ENCODE measurements at places on chromosomes 4 and X.

- no peak for DNase-seq
These were observed 86.7 kb downstream of the PTTG2 start for GRCh38 chr4:38046727-38047489.

DNA sequence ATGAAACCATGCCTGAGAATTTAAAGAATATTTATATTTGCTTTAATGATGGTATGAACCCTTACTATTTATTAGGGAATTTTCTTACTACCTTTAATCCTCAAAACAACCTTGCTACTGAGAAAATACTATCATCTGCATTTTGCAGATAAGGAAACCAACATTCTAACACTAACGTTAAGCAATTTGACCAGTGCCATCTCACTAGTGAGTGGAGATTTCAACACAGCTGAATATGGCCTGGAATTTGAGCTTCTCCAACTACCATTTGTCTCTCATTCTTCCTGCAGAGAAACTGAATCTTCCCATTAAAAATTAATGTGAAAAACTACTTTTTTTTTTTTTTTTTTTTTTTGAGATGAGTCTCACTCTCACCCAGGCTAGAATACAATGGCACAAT, 380.9 kb upstream of the SMIM31 start:
- DNase-seq: no peak

GRCh38 chr4:108458681-108459080, 161.7 kb upstream of the RPL34 start:
- no peak for DNase-seq

GRCh38 chr4:100117750-100118149, 72.5 kb downstream of the DDIT4L start:
- no peak for DNase-seq

DNA sequence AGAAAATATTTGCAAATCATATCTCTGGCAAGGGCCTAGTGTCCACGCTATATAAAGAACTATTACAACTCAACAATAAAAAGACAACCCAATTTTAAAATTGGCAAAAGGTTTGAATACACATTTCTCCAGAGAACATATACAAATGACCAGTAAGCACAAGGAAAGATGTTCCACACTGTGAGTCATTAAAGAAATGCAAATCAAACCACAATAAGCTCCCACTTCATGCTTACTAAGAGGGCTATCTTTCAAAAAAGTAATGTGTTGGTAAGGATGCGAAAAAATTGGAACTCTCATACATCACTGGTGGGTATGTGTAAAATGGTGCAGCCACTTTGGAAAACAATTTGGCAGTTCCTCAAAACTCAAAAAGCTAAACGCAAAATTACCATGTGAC, 884.0 kb upstream of the INTU start:
- no peak for DNase-seq

- no peak for DNase-seq
These were observed 34.4 kb upstream of the SLC25A4 start for GRCh38 chr4:185108669-185109068.

Data from OCI-LY7 (cell line).